ENCODE measurements at places on chromosomes 7 and 10. TPM values are rescaled to one million over a fixed set of nuclear protein-coding genes. Genes with fewer than 3 reads are reported as not detected.

The IGFBP3 gene
- total RNA-seq: 85.2 TPM

The NPFFR1 gene
- total RNA-seq: not detected

The PKD2L1 gene
- total RNA-seq: not detected

The C10orf53 gene
- total RNA-seq: not detected

The PSD gene
- 0.19 TPM for total RNA-seq

All from heart right ventricle (tissue), 16 donors.